ENCODE measurements at places on chromosomes 5 and 9.

DNA sequence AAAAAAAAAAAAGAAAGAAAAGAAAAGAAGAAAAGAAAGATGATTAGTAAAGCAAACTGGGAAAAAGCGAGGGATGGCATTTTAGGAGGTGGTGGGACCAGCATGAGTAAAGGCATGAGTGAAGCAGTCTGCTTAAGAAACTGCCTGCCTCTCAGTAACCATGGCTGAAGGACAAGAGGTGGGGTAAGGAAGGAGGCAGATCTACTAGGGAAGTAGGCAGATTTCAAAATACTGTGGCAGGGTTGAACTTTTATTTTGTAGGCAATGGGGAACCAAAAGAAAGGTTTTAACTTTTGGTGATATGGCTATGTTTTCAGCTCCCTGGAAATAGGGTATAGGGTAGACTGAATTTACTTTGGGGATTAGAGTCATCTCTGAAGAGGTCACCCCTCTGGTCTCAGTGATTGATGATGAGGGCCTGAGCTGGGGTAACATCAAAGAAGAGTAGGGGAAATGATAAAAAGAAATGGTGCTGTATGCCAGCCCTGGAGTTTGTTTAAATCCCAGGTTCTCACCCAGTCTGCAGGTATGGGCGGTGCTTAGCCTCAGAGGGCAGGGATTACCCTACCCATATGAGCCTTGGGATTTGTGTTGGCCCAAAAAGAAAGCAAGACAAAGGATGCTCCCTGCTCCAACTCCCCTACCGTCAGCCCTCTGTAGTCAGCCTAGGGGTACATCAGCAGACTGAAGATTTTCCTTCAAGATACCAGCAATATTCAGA lies 316.2 kb downstream of the CWC27 start:
- DNase-seq = no peak

- DNase-seq = peak; percentile 40
Observed at GRCh38 chr5:79974886-79975285, 16.2 kb downstream of the MTX3 start.

GRCh38 chr9:132572921-132573320 lies 9.5 kb upstream of the BARHL1 start:
- no peak for DNase-seq

DNA sequence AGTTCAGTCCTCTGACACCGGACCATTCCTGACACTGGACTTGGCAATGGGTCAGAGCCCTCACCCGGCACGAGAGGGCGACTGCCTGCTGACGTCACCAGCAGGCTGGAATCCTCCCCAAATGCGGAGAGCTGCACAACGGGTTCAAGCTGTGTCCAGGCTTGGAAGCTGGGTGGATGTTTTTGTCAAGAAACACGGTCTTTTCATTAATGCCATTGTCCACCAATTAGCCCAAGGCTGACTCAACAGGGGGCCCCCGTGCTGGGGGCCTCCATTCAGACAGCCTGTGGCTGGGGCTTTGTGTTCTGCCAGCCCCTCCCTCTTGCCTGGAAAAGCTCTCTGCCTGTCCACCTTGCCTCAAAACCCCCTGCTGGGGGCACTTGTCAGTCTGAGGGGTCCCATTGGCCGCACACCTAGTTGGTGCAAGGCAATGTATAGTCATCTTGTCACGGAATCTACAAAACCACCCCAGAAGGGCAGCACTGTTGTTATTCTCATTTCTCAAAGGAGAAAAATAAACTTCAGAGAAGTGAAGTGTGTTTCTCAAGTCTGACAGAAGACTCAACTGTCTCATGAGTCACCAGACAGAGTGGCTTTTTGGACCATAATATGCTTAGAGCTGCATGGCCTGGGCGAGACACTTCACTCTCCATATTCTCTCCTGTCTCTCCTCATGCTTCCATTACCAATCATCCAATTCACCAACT lies 24.6 kb downstream of the NDUFA8 start:
- DNase-seq = no peak

DNA sequence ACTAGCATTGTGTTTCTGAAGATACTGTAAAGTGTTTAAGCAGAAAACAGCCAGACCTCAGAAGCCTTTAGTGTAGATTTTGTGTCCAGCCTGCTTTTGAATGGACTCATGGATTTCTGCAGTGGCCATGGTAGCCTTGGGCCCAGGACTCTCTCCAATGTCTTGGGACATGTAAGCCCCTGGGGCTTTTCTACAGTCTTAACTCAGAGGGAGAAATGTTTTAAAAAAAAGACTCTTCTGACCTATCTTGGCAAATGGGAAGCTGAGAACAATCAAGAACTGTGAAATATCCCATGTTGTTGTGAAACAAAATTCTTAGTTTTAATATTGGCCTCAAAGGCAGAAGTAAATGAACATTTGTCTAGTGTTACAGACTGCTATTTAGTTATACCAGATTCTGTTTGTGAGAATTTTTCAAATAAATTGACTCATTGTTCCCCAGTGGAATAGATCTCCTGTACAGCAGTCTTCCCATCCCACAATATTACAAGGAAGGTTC lies 112.5 kb upstream of the DMAC1 start:
- DNase-seq = no peak

DNA sequence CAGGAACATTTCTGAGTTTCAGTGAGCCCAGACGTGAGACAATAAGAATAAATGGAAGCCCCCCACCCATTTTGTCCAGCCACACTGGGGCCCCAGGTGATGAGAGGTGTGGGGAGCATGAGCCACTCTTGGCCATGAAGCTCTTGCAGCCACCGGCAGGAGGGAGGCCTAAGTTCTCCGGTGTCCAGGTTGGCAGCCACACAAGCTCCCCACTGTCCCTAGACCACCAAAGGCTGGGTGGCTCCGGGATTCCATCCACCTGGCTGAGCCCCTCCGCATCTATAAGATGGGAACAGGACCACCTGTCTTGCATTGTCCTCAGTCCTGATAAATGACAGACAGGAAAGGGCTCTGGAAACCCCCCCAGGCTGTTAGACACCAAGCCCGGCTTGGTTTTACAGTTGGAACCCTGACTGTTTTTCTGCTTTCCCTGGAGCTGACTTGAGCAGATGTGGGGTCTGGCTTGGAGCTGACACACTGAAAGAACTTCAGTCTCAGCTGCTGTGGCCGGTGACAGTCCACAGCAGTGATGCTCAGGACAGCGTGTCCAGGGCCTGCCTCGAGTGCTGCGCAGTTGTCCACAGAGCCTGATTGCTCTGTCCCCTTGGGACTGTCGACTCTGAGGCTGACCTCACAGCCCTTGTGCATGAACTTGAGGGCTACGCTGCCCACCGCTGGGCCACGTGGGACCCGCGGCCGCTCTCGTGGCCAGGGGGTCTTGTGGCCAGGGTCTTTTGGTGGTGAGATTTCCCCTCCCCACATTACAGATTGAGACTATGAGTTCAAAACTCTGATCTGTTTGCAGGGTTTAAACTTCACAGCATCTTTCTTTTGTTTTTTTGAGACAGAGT lies 74.8 kb downstream of the PSMB7 start:
- DNase-seq = no peak

GRCh38 chr5:17828681-17829080 lies 194.4 kb downstream of the TAF11L14 start:
- DNase-seq = no peak

- no peak for DNase-seq
Observed at GRCh38 chr5:107597247-107597646, 73.5 kb downstream of the EFNA5 start.

- no peak for DNase-seq
Observed at GRCh38 chr5:57034201-57034916, 82.4 kb upstream of the MIER3 start.

DNA sequence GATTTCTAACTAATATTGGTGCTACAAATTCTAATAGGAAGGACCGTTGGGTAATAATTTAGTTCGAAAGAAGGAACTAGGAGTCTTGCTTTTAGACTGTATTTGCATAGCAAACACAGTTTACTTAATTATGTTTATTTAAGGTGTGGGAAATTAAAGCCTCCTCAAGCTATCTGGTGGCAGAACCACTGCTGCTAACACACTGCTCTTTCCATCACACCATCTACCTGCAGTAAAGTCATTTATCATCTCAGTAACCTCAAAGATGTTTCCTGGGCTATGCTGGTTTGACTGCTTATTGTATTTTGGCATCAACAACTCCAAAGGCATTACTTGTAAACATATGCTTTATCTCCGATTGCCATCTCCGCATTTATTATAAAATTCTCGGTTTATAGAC lies 114.3 kb downstream of the DEPDC1B start:
- no peak for DNase-seq

GRCh38 chr9:36746415-36746814 lies 173.7 kb downstream of the MELK start:
- no peak for DNase-seq

DNA sequence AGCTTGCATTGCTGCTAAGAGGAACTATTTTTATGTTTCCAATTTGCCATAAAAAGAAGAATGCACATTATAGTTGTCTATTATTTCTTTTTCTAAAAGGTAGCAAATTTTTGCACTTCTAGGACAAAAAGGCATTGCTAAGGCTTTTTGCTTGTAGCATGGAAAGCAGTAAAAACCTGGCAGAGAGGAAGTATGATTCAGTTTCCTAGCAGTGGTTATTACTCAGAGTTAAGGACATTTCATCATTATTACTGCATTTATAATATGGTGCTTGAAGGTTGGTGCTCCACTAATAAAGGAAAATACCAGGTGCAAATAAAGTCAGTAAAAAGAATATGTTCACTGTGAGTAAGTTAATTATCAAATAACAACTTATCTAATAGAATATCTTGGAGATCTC lies 179.8 kb upstream of the PLPPR1 start:
- DNase-seq = no peak

GRCh38 chr5:9494301-9494700 lies 51.6 kb downstream of the SEMA5A start:
- DNase-seq = no peak

DNA sequence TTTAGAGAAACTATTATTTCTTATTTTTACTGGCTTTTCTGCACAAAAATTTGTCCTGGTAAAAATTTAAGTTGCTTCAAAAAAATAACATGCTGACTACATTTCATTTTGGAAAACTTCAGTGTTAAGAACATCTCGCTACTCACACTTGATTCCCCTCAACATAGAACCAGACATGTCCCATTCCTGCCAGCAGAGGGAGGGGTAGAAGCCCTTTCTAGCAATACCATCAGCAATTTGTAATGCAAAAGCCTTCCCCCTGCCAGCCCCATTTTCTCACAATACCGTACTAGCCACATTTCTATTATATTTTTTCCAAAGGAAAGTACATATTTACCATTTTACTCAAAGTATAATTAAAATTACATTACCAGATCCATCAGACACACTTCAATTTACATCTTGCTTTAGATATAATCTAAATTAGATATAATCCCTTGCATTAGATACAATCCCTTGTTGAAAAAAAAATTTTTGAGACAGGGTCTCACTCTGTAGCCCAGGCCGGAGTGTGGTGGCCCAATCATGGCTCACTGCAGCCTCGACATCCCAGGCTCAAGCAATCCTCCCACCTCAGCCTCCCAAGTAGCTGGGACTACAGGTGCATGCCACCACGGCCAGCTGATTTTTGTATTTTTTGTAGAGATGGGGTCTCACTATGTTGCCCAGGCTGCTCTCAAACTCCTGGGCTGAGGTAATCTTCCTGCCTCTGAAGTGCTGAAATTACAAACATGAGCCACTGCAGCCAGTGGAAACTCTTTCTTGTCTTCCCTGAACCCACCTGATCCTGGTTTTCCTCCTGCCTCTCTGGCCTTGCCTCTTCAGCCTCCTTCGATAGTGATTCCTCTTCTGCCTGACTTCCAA lies 39.6 kb upstream of the IDNK start:
- peak; percentile 48 for DNase-seq

GRCh38 chr5:178069909-178070308 lies 43.4 kb upstream of the N4BP3 start:
- peak; percentile 35 for DNase-seq

GRCh38 chr5:37111426-37112382 lies 137.5 kb downstream of the CPLANE1 start:
- no peak for DNase-seq

- DNase-seq = no peak
Observed at GRCh38 chr9:72789885-72790284, 163.0 kb downstream of the ALDH1A1 start.

DNA sequence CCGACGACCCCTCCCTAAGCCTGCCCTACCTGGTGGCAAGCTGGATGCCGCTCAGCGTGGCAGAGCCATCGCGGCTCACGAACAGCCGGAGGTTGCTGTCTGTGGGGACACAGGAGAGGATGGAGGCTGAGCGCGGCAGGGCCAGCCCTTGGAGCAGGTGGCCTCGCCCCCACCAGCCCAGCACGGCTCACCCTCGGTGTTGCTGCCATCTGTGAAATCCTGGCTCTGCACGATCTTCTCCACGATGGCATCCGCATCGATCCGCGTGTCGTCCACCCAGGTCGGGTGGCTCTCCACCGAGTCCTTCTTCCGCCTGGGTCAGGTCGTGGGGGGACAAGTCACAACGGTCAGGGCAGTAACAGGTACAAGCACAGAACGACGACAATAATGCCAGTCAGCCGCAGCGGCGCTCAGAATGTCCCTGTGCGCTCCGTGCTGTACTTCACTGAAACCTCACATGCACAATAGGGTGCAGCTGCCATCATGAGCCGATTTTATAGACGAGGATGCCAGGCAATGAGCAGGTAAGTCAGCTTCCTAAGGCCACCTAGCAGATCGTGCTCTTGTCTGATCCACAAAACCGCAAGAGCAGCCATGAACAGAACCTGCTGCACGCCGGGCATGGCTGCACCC lies 7.0 kb upstream of the DPM2 start:
- no peak for DNase-seq

DNA sequence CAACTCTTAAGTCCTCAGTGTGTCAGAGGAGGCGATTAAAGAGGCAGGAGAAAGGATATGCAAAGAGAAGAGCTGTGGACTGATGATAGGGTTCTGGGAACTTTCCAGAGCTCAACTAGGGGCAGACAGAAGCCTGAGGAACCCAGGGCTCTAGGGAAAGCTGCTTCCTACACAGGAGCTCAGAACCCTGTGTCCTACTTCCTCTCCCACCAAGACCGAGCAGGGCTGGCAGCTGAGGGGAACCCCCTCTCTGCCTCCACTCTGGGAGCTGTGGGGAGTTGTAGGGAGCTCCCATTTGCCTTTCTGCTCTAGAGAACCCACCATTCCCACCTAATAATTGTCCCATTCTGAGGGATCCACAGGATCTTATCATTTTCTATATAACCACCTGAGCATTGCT lies 674.3 kb downstream of the ACTL7B start:
- no peak for DNase-seq

DNA sequence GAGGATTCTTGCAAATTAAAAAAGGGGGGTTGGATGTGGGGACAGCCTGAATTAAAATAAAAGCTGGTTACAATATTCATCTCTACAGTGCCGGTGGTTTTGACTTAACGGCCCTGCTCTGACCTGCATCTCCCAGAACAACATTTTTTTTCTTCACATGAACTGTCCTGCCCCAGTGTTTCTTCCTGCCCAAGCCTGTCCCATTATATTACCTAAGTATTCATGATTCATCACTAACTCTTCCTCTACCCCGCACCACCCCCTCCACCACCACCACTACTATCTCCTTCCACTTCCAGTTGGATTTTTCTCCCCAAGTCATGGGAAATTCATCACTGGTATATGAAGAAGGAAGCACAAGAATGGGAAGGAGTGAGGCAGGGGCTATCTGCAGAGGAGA lies 90.1 kb downstream of the ZFAND5 start:
- no peak for DNase-seq

GRCh38 chr5:58075907-58076306 lies 384.0 kb downstream of the PLK2 start:
- no peak for DNase-seq

GRCh38 chr5:125026867-125027731 lies 280.7 kb upstream of the ZNF608 start:
- no peak for DNase-seq

- DNase-seq = no peak
Observed at GRCh38 chr9:83185488-83186154, 122.7 kb upstream of the RASEF start.

GRCh38 chr9:125235804-125236519 lies 5.2 kb downstream of the HSPA5 start:
- no peak for DNase-seq

- no peak for DNase-seq
Observed at GRCh38 chr5:94945656-94946055, 327.2 kb downstream of the SLF1 start.
